ENCODE measurements at places on chromosomes 1 and 21.

GRCh38 chr1:43285269-43285990, at the start of gene C1orf210:
Gene C1orf210 (minus strand): TSS chr1:43285581. CDS start chr1:43283270, 2,311 bp downstream.
- DNase-seq, result no peak

DNA sequence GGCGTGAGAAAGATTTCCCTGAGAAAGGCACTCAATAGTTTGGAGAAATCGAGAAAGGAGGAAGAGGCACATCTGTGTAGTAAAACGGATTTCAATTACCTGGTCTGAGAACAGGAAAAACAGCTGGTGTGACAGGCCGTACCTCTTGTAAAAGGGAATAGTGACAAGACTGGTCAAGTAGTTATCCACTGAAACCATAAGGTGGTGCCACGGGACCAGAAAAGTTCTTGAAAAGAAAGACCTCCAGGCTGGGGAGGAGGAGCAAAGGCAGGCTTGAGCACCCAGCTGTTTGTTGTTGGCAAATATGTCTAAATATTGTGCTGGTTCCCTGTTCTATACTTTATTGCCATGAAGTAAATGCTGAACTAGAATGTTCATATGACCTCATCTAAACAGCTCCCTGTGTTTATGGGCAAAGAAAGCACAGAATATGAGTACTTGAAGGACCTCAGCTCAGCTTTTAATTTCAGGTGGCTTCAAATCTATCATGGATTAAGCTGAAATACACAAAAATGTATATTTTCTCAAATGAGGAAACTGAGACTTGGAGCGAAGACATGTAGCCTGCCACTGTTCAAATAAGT, 4.0 kb downstream of the HAO2 start:
- no peak for DNase-seq

- DNase-seq, result peak; percentile 12
Observed at GRCh38 chr1:114745291-114745690, 12.5 kb downstream of the CSDE1 start.

GRCh38 chr1:9654051-9654833, 2.7 kb downstream of the PIK3CD start:
- peak; percentile 46 for DNase-seq

DNA sequence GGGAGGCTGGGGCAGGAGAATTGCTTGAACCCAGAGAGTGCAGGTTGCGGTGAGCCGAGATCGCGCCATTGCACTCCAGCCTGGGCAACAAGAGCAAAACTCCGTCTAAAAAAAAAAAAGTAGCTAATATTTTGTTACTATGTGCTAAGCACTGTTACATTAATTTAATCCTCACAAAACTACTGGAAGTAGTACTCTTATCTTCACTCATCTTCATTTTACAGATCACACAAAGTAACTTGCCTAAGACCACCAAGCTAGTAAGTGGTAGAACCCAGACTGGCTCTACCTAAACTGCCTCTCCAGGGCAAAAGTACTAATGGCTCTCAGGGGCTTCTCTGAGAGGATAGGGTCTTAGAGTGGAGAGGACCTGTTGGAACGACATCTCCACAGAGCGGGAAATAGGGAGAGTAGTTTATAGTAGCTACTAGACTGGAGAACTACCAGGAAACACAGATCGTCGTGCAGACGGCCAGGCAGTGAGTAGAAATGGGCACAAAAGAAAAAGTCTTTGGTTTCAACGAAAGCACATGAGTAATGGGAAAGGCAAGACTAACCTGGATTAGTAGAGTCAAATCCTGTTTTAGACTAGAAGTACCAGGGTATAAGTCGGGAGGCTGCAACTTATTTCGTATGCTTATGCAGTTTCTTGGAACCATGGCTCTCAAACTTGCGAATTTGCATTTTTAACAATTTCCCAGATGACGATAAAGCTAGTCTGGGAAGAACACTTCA, 1.4 kb downstream of the CLCC1 start:
- no peak for DNase-seq

GRCh38 chr1:38613996-38614395, 245.6 kb downstream of the RRAGC start:
- DNase-seq, result no peak

DNA sequence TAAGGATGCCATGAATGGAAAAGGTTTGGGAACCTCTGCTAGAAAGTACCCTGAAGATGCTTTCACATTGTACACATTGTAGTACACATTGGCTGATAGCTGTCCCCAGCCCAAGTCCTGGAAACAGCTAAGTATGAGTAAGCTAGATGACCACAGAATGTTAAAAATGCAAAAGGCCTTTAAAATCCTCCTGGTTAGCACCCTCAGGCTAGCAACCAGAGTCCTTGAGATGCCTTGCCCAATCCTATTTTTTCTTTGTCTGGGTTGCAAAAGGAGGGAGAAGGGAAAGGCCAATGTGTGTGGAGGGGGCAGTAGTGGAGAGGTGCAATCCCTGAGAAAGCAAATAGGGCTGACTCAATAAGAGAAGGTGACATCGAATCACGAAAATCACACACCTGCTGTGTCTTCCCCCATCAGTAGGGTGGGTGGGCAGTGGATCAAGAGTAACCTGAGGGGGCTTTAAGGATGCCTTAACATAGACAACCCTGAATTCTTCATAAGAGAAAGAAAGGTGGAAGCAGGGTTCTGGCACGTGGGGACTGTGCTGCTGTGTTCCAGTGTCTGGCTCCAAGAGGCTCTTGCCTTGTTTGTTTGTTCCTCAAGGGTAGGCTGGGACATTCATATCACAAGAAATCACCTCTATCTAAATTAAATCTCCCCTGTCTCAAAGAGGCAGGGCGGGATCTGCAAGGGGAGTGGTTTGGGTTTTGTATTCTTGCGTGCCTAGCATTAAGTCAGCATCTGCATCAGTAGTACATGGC, 266.2 kb upstream of the PLXNA2 start:
- no peak for DNase-seq

DNA sequence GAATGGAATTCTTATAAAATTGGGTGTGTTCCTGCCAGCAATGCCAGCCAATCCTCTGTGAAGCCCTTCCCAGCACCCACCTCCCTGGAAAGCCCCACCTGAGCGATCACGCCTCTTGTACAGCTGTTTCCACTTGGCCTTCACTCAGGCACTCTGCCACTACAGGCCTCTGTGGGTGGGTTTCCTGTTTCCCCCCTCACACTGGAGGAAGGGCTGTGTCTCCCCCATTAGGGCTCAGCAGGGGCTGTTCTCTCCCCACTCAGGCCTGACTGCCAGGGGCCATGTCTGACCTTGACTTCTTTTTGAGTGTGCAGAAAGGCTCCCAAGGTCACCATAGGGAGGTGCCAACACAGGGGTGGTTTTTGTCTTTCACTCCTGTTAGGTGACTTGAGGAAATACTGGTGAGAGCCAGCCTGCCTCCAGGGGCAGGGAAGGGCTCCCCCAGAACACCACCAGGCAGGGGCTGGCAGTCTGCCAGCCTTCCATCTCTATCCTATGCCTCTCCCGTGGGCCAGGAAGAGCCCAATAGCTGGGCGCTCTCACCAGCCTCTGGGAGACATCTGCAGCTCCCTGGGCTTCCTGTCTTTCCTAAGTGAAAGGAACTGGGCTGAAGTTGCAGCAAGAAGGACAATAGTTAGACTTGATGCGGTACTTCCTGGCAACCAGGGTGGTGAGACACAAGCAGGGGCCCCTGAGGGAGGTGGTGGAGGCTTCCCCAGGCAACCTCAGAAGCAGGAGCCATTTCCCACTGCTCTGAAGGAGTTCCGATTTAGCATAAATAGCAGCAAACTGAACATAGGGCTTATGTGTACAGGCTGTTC, 49.1 kb downstream of the ELK4 start:
- DNase-seq, result no peak

DNA sequence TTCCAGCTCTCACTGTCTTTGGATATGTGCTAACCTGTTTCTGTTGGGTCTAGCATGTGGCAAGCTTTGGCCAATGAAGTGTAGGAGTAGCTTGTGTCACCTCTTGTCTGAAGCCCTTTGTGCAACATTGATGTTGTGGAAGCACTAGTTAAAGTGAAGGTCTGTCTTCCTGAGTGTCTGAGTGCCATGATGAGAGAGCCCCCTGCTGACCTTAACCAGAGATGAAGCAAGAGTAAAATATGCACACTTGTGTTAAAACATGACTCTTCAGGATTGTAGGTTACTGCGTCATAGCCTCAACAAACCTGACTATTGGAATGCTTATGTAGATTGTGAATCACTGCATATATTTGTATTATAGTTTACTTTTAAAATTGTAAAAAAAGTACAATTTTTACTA, 103.7 kb downstream of the NCAM2 start:
- no peak for DNase-seq

GRCh38 chr1:40751802-40752201, 31.8 kb upstream of the KCNQ4 start:
- DNase-seq, result no peak

DNA sequence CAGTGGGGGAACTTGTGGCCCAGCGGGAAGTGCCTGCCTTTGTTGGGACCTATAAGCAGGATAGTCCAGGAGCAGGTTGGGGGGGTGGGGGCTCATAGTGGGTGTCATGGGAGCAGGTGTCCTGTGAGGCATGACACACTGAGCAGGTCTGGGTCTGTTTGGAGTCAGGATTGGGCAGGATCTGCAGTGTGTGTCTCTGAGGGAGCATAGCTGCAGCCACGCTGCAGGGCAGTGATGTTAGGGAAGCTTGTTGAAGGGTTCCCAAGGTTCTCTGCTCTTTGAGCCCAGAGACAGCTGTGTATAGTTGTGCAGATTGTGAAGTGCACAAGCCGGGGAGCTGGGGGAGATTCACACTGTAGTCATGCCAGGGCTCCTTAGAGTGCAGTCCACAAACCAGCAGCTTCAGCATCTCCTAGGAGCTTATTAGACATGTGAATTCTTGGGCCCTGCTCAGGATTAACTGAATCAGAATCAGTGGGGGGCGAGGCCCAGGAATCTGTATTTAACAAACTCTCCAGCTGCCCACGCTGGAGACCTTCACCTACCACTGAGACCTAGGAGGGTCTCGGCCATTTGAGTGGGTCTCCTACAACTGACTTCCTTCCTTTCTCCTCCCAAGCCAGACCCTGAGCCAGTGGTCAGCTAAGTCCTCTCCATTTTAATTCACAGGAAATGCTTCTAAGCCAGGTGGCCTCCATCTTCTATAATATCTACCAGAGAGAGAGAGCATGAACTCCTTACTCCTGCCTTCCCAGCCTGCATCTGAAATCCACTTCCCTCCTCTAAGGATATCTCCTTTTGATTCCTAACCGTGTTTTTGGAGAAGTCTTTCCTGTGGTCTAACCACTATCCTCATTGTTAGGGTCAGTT, 11.1 kb downstream of the INSRR start:
- DNase-seq, result no peak

GRCh38 chr1:25145775-25146393, 86.4 kb downstream of the SYF2 start:
- no peak for DNase-seq

DNA sequence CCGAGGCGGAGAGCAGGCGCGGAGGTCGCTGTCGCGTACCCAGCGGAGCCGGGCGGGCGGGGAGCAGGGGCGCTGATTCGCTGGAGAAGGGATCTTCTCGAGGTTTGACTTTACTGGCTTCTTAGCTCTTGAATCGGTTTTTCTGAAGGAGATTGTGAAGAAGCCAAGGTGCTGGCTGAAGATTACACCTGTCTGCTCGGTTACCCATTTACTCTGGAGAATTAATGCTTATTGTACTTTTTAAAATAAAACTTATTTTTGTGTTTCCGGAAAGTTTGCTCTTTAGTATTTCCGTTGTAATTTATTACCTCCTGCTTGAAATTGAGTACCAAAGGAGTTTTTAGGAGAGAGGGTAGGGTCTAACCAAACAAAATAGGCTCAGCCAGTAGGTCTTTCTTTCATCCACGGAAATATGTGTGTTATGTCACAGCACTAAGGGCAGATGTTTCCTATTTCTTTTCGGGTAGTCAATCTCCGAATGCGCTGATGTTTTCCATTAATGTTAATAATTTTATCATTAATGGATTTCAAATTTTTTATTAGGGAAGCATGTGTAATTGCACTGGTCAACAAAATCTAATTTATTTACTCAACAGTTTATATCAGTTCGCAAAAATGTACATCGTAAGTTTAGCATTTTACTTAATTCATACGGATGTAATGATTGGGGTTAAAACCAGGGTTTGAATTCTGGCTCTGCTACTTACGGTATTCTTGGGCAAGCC, 510 bp upstream of the GNG5 start:
- no peak for DNase-seq

- no peak for DNase-seq
Observed at GRCh38 chr21:36194024-36194423, 37.4 kb downstream of the DOP1B start.

DNA sequence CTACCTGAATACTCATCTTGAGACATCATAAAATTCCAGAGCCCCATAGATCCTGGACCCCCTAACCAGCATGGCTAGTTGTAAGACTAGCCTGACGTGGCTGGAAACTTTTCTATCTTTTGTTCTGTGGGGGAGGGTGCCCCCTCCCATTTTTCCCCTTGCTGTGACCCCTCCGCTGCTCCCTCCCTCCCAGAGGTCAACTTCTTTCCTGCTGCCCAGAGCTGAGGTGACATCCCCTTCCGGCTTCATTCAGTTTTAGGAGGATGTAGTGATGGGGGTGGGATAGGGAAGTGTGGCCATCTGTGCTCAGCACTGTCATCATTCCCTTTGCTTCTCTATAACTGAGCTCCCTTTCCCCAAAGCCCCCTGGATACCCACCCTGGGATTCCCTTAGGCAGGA, 4.4 kb upstream of the SLC41A1 start:
- no peak for DNase-seq

DNA sequence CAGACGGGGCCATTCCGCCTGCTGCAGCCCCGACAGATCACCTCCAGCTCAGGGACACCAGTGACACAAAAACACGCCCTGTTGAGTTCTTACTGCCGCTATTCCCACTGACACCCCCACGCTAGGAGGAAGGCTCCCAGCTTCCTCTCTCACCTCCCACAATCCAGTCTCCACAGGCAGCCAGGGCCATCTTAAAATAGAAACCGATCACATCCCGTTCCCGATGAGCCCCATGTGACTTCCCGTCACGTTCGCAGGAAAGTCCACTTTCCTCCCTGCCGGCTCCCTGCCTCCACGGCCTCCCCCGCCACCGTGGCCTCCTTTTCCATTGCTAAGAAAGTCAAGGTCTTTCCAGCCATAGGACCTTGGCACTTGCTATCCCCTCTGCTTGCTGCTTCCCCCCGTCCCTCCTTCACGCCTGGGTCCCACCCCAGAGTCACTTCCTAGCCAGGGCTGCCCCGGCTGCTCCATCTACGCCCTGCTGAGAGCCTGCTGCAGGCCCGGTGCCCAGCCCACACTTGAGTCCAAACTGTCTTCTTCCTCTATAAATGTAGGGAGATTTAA, 24.0 kb upstream of the DDOST start:
- DNase-seq, result no peak

- DNase-seq, result no peak
Observed at GRCh38 chr21:46500224-46500861, 41.7 kb downstream of the DIP2A start.

GRCh38 chr1:8589571-8589970, 227.9 kb downstream of the RERE start:
- DNase-seq, result no peak

All from T-helper 2 cell treated with Interferon-gamma antibody and Interleukin-4, amounts not matched to agents 5 μg/mL and 100 μg/mL, for 36 hours (primary cell).